Cortex of kidney (tissue), 1 donor: ENCODE measurements at places on chromosomes 12 and 14.

GRCh38 chr12:8844665-8845064, 22.2 kb downstream of the A2ML1 start:
- no peak for DNase-seq

- DNase-seq = no peak
These were observed 120.3 kb downstream of the VRK1 start for GRCh38 chr14:96917442-96917963.

DNA sequence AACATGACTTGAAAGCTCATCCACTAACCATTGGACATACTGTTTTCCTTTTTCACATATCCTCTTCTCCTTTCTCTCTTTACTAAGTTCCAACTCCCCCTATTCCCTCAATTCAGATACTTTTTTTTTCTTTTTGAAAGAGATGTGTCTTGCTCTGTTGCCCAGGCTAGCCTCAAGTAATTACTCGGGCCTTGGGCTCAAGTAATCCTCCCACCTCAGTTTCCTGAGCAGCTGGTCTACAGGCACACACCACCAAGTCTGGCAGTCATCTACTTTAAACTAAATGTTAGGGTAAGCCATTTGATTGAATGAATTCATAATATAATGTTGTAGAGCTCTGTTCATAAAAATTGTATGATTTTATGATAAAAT, 15.5 kb downstream of the LEMD3 start:
- DNase-seq = no peak

DNA sequence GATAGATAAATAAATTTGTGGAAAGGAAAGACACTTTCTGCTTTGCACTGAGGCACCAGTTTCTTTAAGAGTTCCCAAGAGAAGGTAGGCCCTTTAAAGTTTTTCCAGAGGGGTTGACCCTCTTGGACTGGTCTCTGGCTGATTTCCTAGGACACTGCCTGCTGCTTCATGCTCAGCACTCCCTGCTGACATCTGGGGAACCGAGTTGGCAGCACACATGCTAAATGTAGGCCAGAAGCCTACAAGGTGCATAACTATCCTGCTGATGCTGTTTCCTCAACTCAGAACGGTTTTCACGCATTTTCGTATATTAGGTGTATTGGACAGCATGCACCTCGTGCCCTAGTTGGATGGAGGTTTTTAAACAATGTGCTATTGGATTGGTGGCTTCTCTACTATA, 887.2 kb upstream of the SEL1L start:
- DNase-seq = no peak

- DNase-seq = no peak
These were observed 69.5 kb upstream of the FERMT2 start for GRCh38 chr14:53020193-53020932.

GRCh38 chr12:52872644-52873389, 24.0 kb upstream of the KRT78 start:
- no peak for DNase-seq

DNA sequence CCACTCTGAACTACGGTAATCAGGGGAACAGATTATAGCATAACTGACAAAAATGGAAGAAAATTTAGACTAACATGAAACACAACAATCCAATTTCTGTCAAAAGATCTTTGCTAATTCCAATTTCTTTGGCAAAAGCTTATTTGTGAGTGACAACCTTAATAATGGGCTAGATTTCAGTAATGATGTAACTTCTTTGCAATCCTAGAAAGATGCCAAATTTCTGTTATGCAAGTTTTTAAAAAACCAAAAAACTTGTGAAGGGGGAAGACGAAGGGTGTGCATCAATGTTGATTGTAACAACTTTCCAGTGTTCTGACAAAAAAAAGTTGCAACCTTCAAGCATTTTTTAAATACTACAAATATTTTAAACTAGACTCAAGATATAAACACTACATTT, 59.9 kb downstream of the DICER1 start:
- DNase-seq = no peak

DNA sequence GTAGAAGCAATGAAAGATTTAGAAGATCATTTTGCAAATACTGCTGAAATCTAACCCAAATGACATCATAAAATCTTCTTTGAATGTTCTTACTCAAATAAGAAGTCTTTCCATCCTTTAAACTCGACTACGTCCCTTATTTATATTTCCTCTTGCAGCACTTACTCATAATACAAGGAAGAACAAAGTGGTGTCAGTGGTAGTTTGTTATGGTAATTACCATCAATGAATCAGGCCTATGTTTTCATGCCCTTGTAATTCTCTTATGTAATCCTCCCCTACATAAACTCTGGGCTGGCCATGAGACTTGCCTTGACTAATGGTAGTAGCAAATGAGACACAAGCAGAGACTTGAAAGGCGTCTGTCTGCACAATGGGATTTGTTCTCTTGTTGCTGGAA, 17.0 kb downstream of the EEA1 start:
- no peak for DNase-seq

GRCh38 chr12:52041695-52042123, 9.5 kb upstream of the NR4A1 start:
- no peak for DNase-seq

- no peak for DNase-seq
These were observed 20.2 kb upstream of the CLEC4D start for GRCh38 chr12:8493084-8493483.

- DNase-seq = no peak
These were observed 193.8 kb upstream of the ARID2 start for GRCh38 chr12:45535610-45536180.

- DNase-seq = no peak
These were observed 1009.9 kb upstream of the USP15 start for GRCh38 chr12:61250303-61250702.

- DNase-seq = no peak
These were observed 134.0 kb downstream of the SRGAP1 start for GRCh38 chr12:63978519-63978918.

DNA sequence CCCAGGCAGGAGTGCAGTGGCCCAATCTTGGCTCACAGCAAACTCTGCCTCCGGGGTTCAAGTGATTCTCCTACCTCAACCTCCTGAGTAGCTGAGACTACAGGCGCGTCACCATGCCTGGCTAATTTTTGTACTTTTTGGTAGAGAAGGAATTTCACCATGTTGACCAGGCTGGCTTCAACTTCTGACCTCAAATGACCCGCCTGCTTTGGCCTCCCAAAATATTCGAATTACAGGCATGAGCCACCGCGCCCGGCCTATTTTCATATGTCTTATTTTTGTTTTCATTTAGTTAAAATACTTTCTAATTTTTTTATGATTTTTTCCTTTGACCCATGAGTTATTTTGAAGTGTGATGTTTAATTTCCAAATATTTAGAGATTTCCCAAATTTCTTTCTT, 143.6 kb upstream of the VRK1 start:
- no peak for DNase-seq

DNA sequence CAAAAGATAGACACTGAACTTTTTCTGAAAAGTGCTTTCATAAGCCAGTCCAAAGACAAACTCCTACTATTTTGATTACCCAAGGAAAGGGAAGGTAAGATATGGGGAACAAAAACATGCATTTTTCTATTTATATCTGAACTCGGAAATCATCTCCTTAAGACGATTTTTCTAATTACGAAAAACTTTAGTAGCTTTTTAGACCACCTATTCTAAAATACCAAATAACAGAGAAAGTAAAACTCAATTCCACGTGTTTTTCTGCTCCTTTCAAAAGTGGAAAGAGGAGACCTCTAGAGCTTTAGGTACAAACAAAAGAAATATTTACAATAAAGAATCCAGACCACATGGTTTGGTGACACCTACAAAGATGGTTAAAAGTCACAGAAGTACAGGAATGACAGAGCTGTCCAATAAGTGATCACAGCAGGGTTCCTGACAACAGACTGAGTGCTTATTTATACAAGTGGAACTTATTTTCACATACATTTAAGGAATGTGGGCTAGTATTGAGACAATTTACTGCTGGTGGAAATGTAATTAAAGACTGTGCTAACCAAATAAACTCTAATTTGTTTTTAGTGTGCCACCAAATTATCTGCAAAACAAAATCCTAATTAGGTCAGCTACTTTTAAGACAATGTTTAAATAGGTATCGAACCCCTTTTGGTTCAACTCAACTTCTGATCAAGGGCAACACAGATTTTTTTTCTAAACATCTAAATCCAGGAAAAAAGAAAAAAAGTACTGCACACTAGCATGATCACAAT, 2.4 kb downstream of the LRIG3 start:
- DNase-seq = no peak

DNA sequence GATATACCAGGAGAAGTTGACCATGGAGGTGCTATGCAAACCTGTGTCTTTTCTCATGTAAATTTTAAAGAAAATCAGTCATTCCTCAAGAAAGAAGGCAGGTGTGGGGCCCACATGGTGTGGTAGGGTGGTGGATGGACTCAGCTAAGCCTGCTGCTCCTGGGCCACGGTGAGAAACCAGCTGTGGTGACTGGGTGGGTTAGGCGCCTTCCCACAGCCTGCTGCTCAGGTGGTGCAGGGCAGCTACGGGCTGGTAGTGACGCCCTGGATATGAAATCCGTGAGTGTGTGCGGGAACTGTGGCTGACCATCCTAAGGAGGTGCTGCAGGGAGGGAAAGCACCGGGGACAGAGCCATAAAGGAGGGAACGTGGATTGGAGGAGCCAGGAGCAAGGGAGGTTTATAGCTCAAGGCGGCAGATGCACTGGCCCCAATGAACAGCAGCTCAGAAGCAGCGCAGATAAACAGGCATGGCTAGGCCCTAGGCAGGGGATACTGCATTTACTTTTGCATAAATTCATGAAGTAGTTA, 408.8 kb downstream of the FUT8 start:
- DNase-seq = no peak

DNA sequence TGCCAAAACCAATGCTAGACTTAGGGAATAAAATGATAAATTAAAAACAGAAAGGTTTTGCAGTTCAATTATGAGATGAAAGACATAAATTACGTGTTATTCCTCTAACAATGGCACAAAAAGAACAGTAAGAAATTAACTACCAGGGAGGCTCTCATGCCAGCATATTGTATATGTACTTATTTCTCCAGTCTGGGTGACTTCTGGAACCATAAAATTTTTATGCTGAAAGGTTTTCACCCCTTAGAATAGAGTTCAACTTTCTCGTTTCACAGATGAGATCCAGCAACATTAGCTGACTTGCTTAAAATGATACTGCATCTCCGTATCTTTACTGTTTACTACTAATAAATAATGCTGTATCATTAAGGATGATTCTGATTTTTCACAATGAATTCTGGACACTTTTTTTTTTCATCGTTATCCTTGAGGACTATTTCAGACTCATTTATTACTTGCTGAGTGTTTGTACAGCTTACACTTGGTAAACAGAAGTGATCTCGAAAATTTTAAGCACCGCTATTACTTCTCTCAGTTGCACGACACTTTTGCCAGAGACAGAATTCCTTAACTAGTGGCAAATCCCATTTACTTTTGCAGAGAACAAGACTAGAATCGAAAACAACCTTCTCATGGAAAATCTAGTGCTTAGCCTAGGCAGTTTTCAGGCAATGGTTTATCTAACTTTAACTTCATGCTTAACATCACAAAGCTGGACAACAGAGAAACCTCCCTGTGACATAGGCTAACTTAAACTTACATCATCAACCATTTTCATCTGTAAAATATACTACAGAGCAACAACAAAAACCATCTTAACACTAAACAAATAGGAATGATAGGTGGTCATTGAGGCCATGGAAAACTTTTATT, 2.7 kb downstream of the RSRC2 start:
- no peak for DNase-seq

- DNase-seq = no peak
These were observed 510.6 kb downstream of the RERGL start for GRCh38 chr12:17579205-17580026.

- DNase-seq = no peak
These were observed 141.0 kb upstream of the RMST start for GRCh38 chr12:97321621-97322020.
